ENCODE measurements at places on chromosomes 1 and 21. TPM values are rescaled to one million over a fixed set of nuclear protein-coding genes. Genes with fewer than 3 reads are reported as not detected.

Gene BATF3
- total RNA-seq, result 6.5 TPM

Gene TENT5C
- 2.0 TPM for total RNA-seq

Gene SERTAD4
- total RNA-seq, result 12.1 TPM

Gene TCHHL1
- not detected for total RNA-seq

Gene MIS18A
- total RNA-seq, result 5.9 TPM

Gene TMEM61
- not detected for total RNA-seq

Gene NIBAN1
- 47.4 TPM for total RNA-seq

Gene TAF1A
- total RNA-seq, result 13.0 TPM

Gene ZSWIM5
- 2.5 TPM for total RNA-seq

Gene ENAH
- total RNA-seq, result 140 TPM

Gene GBP6
- total RNA-seq, result under 0.01 TPM

Gene S100A9
- total RNA-seq, result not detected

Gene MPZL1
- 146 TPM for total RNA-seq

Gene OR6N1
- total RNA-seq, result not detected

Measured in regular cardiac myocyte (primary cell).